ENCODE measurements at places on chromosomes 7 and 10.

DNA sequence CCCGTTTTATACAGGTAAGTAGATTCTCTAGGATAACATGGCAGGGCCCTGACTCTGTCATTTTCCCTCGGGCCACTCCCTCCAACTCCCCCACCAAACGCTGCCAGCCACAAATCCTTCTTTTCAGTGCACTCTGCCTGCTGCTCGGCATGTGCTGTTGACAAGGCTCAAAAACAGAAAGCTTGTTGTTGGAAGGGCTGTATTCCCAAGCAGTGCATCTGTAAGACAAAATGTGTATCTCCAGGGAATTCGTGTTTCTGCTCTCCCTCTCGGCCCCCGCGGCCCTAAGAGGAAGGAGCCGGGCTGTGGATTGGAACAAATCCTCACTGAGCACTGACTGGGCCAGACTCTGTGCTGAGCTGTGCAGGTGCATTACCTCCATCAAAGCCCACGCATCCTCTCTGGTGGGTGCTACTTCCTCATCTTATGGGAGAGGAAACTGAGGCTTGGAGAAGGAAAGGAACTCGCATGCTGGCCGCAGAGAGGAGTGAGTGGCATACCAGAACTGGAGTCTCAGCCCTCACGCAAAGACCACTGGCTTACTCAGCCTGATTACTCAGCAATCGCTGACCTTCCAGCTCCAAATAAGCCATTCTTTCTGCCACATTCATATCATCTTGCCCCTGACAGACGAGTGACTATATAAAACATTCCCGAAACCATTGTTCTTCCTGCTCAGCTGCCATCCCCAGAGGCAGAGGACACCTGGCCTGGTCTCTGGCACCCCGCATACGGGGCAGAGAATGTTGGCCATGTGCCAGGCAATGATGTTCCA lies 33.5 kb upstream of the ENO4 start:
- DNase-seq: no peak

DNA sequence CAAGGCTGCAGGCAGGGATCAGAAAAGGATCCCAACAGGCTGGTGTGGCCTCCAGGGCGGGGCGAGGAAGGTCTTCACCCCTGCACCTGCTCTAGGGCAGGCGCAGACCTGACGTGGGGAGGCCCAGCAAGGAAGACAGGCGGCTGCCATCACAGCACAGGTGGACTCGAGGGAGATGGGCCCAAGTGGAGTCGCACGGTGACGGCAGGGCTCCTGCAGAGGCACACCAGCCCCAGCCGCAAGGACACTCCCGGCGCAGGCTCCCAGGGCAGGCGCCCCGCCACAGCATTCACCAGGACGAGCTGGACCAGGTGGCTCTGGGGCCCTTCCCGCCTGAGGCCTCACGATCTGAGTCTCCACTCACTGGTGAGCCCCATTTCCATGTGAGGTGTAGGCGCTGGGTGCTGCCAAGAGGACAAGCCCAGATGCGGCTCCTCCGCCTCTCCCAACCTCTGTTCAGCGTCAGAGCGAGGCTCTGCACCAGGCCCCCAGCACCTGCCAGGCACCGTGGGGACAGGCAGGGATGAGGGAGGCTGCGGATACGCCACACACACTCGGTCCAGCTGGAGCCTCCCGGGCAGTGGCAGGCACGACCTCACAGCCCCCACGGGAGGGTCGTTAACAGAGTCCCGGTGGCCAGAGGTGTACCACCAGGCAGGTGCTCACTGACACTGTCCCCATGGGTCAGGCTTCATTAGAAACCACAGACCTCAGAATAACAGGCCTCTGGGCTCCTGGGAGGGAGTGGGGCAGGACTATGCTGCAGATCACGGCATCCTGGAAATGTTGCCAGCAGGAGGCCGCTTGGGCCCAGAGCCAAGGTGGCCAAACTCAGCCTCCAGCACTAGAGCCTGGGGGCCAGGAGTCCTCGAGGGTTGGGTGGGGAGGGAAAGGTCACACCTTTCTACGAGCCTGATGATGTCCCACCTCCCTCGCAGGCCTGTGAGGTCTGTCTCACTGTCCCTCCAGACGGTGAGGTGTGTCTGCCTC lies 111.6 kb downstream of the MAD1L1 start:
- no peak for DNase-seq

GRCh38 chr10:75094465-75094864 lies 17.0 kb upstream of the SAMD8 start:
- DNase-seq: no peak

- DNase-seq: no peak
Observed at GRCh38 chr10:31396376-31396775, 77.4 kb downstream of the ZEB1 start.

GRCh38 chr7:111708072-111708471 lies 145.8 kb upstream of the IMMP2L start:
- no peak for DNase-seq

DNA sequence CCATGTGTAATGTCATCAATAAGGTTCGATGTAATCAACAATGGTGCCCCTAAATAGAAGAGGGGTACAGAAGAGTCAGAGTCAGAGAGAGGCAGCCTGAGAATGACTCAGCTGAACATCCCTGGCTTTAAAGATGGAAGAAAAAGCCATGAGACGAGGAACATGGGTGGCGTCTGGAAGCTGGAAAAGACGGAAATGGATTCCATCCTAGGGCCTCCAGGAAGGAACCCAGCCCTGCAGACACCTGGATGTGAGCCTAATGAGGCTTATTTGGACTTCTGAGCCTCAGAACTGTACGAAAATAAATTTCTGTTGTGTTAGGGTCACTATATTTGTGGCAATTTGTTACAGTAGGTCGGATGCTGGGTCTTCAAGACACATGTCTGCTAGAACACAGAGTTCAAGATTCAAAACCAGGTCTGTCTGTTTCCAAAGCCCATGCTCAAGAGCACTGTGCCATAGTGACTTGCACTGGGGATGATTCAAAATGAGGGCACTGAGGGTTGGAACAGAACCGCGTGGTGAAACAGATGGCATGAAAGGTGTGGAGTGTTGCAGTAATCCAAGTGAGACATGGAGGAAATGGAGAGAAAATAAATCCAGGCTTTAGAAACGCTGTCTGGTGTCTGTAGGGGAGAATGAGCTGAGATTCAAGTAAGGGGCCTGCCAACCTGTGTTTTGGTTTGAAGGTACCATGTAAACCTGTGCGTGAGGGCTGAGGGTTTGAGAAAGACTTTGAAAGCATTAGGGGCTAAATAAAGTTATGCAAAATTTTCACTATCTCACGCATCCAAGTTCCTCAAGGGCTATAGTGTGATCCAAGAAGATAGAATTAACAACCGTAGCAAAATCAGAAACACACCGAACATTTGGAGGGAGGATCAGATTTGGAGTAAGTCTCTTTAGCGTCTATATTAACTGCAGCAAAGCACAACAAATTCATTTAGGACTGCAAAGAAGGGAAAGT lies 849.1 kb upstream of the AUTS2 start:
- DNase-seq: no peak

DNA sequence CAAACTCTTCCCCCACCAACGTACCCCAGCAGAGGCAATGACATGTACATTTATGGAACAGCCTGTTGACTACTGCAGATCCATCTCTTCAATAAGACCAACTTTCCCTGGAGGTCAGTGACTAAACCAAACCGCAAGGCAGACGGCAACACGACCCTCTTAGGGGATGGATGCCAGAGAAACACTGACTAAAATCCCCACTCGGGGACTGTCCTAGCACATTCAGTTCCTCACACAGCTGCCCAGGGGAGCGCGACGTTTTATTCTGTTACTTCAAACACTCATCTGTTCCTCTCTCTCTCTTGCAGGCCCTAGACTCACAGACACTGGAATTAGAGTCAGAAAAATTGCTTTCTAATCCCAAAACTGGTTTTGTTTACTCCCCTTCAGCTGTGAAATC lies 146.5 kb upstream of the PRSS1 start:
- no peak for DNase-seq

DNA sequence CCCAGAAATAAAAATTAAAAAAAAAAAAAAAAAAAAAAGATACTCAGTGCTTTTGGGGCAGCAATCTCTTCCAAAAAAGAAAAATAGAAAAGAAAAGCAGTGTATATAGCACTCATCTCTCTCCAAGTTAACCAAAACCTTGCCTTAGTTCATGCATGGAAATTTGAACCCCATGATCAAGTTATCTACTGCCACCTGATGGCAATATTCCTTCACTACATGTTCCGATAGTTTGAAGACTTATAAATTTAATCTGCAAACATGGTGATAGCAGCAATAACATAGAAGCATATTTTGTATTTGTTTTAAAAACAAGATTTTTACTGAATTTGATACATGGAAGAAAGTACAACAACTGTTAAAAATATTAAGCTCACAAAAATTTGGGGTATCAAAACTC lies 48.6 kb upstream of the SLIT1 start:
- DNase-seq: peak; percentile 56

- DNase-seq: no peak
Observed at GRCh38 chr10:92238054-92238585, 52.8 kb downstream of the CPEB3 start.

- no peak for DNase-seq
Observed at GRCh38 chr7:98241674-98242241, 10.3 kb downstream of the TECPR1 start.
